HT1080 (cell line): ENCODE measurements at places on chromosomes 7 and 10.

DNA sequence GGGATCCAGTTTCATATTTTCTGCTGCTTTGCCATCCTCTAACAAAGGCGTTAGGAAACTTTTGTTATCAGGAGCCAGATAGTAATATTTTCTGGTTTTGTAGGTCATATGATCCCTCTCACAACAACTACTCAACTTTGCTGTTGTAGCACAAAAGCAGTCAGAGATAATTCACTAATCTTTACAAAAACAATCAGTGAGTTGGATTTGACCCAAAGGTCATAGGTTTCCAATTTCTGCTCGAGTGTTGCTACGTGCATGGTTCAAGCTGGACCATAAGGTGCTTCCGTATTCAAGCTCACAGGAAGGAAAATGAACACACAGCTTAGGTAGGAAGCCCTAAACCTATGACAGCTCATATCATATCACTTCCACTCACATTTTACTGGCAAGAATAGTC, 92.4 kb upstream of the SFMBT2 start:
- DNase-seq: no peak

GRCh38 chr7:32218741-32219288, 148.6 kb upstream of the PDE1C start:
- DNase-seq: no peak

- DNase-seq: no peak
Observed at GRCh38 chr10:88964869-88965415, 12.4 kb upstream of the ACTA2 start.

GRCh38 chr10:71064413-71065118, 147.8 kb upstream of the UNC5B start:
- no peak for DNase-seq

DNA sequence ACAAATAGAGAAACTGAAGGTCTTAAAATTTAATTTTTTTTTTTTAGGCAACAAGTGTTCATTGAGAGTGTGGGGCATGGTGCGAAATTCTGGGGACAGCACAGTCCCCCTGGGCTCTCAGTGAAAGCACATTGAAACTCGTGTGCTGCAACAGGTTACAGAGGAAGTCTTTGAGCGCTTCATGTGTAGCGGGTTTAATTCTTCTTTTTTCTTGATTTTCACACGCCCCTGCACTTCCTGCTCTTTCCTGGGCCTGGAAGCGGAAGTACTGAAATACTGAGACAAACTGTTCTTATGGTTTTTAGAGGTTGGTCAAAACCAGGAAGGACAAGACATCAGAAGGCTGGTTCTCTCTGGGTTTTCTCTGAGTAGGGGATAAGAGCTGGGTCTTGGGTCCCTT, 203.5 kb downstream of the PTEN start:
- no peak for DNase-seq

- peak; percentile 11 for DNase-seq
Observed at GRCh38 chr7:79361214-79361613, 92.3 kb downstream of the MAGI2 start.

DNA sequence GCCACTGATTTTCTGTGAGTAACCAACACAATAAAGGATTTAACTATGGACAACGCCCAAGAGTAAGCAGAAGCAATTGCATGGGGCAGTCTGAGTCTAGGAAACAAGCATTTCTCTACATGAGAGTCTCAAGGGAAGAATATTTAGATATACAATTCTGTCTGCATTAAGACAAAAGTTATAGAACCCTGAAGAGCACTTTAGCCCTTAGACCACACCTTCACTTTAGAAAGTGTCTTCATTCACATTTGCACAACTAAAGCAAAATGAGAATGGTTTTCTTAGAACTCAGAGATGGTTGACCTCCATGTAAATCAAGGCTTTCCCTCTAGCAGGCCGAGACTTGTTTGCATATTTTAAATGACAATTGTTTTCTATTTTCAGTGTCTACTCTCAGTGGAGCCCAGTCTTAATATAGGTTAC, 25.5 kb upstream of the TRIM24 start:
- DNase-seq: no peak

DNA sequence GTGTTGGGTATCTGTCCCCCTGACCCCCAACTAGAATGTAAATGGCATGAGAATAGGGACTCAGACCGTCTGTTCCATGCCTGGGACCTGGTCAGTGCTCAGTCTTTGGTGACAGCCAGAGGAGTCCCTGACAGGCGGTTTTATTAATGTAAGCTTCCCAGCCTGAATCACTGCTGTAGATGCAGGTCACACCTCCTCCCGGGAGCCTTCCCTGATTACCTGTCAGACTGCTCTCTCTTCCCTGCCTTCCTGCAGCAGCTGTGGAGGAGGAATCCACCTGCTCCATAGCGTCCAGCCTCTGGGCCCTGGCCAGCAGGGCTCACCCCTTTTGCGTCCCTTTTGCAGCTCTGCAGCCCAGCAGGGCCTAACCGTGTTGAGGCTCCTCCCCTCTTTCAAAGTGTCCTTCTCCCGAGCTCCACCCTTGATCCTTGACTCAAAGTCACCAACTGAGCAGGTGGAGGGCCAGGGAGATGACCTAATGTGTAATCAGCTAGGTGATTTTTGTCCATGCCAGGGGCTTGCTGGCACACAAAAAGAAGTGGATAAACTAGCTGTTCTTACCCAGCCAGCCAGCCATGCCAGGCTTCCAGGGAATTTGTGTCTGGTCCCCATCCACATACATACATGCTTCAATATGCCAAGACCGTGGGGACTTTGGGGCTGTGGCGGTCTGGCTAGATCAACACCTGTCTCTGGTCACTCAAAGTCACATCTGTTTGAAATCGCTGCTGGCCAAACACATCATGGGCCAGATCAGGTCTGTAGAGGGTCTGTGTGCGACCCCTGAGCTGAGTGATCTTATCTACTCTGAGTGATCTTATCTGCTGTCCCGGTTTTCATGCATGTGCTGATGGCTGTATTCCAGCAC, 195.1 kb downstream of the CCDC3 start:
- no peak for DNase-seq

GRCh38 chr10:125548356-125548755, 134.6 kb downstream of the TEX36 start:
- no peak for DNase-seq

GRCh38 chr7:123789206-123789784, 40.5 kb upstream of the WASL start:
- no peak for DNase-seq

- no peak for DNase-seq
Observed at GRCh38 chr7:35748371-35748770, 52.5 kb upstream of the SEPTIN7 start.

DNA sequence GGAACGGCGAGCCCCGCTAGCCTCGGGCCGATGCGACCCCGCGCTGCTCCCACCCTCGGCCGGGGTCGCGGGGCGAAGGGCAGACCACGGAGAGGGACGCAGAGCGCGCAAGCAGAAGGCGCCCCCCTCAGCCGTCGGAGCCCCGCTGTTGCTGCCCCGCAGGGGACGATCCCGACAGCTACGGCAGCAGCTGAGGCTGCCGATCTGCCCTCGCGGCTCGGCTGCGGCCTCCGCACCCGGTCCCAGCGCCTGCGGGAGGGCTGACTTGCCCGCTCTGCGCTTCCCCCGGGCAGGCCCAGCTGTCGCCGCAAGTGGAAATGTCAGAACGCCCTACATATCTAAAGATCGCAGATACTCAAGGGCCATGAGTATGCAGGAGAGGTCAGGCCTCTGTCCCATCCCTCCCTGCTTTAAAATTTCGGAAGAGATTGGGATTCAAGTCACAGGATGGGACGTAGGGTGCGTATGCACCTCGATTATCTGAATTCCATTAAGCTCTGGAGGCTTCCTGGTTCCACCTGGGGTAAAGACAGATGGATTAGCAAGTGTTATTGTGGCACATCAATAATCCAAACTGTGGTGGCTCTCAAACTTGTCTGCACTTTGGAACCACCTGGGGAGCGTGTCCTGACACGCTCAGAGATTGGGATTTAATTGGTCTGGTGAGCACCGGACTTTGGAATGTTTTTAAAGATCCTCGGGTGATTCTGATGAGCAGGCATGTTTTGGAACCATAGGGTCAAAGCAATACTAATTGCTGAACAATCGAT, at the start of gene CRPPA:
TSS of gene CRPPA (minus strand) at position 206 of the 770 bp plus-strand sequence. CDS start 216 bp downstream, outside the sequence.
- no peak for DNase-seq

GRCh38 chr10:94963901-94964300, 25.4 kb downstream of the CYP2C9 start:
- peak; percentile 45 for DNase-seq

DNA sequence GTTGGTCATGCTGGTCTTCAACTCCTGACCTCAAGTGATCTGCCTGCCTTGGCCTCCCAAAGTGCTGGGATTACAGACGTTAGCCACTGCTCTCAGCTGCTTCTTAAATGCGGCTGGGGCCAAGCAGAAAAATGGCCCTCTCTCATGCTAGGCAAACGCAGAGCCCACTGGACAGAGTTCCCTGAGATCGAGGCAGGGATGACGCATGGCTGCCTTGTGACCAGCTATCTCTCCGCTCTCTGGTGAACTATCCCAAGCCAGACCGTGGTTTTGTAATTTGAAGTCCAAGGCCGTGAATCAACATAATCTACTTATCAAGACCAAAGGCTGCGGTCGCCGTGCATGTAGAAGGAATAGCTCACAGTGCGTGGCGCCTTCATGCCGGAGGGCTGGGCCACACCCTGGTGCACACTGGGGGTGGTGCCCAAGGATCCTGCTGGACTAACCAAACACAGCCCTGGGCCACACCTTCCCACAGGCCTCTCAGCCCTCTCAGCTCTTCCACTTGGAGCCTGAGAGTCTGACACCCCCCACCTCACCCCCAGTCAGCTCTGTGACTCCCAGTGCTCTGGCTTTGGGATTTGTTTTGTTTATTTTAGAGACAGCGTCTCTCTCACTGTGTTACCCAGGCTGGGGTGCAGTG, 88.1 kb upstream of the CUX1 start:
- DNase-seq: peak; percentile 100

- DNase-seq: peak; percentile 19
Observed at GRCh38 chr10:109773288-109774120, 149.8 kb downstream of the XPNPEP1 start.

- no peak for DNase-seq
Observed at GRCh38 chr10:131044379-131045111, 267.0 kb downstream of the TCERG1L start.

DNA sequence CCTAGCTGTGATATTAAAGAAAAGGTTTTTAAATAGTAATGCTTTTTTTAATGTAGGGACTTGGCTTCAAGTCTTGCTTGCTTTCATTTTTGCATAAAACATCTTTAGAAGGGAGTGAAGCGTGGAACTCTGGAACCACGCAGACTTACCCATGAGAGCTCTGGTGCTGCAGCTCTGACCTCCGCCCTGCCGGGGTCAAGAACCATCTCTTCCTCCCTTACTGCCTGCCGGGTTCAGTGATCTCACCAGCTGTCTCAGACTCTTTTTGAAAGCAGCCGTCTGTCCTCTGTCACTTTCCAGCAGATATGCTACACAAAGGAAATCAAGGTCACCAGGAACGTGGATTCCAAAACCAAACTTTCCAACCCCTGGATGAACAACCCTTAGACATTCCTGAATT, 353.8 kb downstream of the GPR37 start:
- no peak for DNase-seq

DNA sequence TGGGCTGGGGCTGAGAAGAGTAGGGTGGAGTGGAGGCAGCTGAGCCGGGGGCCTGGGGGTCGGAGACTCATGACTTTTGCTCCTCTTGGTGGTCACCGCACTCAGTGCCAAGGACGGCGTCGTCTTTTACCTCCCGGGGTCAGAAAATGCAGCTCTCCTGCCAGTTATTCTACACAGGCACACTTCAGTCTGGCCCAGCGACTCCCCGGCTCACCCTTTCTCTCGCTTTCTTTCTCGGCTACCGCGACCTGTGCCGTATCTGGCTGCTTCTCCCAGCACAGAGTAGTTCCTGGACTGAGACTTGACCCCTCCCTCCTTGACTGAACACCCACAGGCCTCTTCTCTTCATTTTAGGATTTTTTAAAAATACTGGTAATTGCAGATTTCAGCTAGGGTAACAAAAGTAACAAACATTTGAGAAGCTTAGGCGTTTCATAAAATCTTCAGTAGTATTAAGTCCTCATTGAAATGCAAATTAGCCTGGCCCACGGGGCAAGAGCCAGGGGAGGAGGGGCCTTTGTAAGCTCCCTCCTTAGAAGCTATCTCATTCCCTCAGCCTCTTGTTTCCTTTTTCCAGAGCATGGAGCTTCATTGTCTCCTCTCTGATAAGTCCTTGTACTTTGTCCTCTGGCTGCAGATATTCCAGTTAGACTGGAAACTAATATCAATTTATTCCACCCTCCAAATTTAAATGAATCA, 1.1 kb upstream of the PRLHR start:
- no peak for DNase-seq

GRCh38 chr7:1946025-1946772, 276.1 kb downstream of the ELFN1 start:
- no peak for DNase-seq

- DNase-seq: no peak
Observed at GRCh38 chr7:6407434-6407833, 40.3 kb downstream of the DAGLB start.

DNA sequence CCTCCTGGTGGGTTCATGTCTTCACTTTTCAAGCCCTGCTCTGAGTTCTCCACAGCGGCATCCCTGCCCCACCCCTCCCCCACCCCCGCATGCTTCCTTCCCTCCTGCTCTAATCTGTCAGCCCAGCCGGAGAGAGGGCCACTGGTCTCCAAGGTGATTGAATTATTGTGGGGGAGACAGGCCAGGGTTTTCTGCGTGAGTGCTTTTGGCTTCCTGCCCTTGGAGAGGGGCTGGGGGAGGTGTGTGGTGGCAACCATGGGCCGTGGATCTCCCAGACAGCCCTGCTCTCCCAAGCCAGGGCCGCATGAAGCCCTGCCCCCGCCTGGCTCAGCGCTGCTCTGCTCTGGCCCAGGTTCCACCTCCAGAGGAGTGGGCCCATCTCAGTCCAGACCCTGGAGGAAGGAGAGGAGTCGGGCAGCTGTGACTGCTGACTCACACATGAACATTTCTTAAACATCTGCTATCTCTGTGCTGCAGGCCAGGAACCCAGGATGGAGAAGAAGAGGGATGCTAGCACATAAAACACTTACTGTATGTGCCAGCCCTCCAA, 109.9 kb downstream of the ZMIZ1 start:
- peak; percentile 67 for DNase-seq

- DNase-seq: no peak
Observed at GRCh38 chr7:40763319-40764287, 628.8 kb downstream of the SUGCT start.

GRCh38 chr10:118809357-118810220, 54.8 kb upstream of the CACUL1 start:
- no peak for DNase-seq

DNA sequence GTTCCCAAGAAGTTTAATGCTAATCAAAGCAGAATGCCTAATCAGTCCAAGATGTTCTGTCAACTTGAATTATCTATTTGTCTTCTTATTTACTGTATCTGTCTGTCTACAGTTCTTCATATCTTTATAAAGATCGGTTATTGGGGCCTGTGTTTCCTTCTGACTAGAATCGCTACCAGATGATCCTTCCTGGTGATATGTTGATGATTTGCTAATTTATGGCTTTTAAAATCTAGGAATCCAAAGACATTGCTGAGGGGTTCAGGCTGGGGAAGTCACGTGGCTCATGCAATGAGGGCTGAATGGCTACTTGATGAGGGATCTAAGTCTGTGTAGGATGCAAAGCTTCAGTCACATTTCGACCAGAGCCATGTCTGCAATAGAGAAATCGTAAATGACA, 536.3 kb downstream of the KCNMA1 start:
- DNase-seq: no peak

- DNase-seq: no peak
Observed at GRCh38 chr10:122782911-122783310, 62.7 kb downstream of the CUZD1 start.
